NCI-H774 (cell line): ENCODE measurements at places on chromosomes 4 and X.

GRCh38 chrX:113770806-113771205 is 813.1 kb upstream of the HTR2C start:
- DNase-seq = no peak

- no peak for DNase-seq
These were observed 10.0 kb upstream of the OPHN1 start for GRCh38 chrX:68443155-68443868.

DNA sequence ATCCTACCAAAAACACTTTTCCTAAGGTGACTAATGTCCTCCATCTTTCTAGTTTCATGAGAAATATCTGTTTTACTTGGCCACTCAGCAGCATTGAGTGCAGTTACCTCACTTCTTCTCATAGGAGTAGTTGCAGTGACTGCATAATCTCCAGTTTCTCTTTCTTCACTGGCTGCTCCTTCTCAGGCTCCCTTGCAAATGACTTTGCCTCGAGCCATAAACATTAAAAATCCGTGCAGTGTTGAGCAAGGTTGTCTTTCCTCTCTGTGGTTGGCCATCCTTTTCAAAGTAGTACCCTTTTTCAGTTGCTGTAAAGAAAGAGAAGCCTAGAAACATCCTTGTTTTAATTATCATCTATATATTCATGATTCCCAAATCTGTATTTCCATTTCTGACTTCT is 10.2 kb upstream of the PRKG2 start:
- DNase-seq = no peak

DNA sequence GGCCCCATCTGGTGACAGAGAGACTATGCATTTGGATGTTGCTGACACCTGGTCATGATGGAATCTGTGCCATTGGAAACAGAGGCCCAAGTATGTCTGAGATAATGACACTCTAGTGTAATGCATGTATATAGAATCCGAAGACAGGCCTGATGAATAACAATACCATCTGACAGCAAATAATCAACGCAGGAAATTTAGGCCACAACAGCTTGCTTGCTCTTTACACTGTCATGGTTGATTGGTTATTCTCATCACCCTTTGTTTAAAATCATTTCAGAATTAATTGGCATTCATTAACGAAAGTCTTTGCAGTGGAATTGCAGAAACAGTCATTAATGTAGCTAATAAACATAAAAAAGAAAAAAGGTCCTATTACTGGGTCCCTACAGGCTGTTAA is 194.8 kb downstream of the AFF2 start:
- DNase-seq = no peak

- DNase-seq = no peak
These were observed 8.1 kb upstream of the RPGR start for GRCh38 chrX:38335382-38335781.

DNA sequence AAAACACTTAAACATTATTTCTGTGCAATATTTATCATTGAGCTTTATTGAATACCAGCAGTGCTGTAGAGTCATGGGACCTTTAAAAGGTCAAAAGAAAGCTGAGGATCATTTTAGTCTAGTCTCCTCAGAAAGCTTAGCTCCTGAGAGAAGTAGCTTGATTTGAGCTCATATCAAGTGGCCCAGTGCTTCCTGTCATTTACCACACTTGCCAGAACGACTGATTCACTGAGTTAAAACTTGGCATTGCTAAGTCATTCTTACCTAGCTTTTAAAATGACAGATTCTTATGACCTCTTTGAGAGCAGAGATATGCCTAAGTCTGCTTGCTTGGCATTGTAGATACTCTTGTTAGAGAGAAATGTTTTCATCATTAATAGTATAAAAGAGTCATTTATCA is 15.2 kb downstream of the SEPTIN11 start:
- no peak for DNase-seq

DNA sequence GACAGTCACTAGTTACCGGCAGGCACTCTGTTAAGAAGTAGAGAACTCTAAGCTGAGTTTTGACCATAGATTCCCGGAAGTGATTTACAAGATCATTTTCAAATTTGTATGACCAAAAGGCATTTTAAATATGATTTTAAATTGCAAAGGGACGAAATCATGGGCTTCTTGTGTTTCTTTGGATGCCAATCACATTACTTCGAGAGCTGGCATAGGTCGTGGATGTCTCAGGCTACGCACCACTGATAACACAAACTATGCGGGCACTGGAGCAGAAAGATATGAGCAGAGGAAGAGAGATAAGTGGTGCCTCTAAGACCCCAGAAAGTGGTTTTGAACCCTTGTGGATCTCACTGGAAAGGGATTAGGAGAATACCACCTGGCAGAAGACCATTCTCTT is 294.2 kb upstream of the FTHL17 start:
- no peak for DNase-seq

DNA sequence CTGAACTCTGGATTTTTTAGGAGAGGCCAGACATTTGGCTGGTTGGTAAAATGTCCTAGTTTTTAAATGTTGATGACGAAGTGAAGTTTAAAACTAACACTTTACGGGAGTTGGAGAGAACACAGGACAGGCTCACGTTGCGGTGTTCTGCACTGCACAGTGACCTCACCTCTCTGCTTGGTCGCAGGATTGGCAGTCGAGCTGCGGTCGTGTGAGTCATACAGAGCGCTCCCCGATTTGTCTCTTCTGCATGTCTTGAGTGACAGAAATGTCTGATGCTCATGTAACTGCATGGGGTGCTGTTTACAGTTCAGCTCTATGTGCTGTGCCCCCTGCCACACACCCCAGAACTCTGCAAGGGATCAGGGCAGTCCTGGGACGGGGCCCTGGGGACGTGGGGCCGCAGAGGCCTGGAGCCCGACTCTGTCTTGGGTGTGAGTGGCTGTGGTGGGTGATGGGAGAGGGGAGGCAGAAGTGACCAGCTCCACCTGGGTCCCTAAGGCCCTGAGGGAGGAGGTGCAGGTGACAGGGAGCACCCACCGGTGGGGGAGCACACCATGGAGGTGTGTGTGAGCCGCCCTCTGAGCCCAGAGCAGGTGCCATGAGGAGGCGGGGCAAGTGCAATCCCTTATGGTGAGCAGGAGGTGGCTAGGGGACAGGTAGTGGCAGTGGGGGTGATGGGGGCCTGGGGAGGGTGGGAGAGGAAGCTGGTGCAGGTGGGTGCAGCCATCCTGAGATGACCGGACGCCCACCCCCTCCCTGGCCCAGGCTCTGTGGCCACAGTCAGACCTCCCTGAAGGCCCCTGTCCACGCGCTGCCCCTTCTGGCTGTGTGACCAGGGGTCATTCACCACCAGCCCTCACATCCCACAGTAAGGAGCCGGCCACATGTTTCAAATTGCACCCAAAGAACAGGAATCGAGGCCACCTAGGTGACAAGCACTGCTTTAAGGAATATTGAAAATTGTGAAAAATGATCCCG is 77.9 kb upstream of the ADRA2C start:
- no peak for DNase-seq

DNA sequence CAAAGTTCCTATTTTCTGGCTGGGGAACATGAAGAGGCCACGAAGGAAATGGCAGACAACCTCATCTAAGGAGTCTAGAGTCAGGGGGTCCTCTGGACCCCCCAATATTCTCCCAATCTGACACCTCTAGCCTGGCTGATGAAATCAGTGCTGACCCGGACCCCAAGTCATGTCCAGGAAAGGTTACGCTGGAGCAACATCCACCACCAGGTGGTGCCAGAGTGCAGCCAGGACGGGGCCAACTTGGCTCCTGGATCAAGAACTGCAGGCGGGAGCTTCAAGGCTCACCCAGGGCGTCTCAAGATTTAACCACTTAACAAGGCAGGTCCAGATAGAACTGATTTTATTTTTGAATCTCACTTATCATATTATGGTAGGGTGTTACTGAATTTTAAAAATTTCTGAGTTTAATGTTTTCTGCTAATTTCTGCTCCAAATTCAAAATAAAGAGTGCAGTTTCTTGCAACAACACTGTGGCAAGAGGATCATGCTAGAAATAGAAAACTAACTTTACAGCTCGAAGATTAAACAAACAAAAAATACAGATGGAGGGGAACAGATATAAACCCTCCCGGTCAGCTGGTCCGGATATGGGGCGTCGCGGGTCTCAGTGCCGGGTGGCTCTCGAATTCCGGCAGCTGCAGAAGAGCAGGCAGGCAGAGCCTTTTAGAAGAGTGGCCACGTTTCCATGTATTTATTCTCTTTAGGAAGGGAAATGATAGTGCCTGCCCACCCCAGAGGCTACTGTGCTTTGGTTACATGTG is 135.5 kb downstream of the AFAP1 start:
- DNase-seq = peak; percentile 49

DNA sequence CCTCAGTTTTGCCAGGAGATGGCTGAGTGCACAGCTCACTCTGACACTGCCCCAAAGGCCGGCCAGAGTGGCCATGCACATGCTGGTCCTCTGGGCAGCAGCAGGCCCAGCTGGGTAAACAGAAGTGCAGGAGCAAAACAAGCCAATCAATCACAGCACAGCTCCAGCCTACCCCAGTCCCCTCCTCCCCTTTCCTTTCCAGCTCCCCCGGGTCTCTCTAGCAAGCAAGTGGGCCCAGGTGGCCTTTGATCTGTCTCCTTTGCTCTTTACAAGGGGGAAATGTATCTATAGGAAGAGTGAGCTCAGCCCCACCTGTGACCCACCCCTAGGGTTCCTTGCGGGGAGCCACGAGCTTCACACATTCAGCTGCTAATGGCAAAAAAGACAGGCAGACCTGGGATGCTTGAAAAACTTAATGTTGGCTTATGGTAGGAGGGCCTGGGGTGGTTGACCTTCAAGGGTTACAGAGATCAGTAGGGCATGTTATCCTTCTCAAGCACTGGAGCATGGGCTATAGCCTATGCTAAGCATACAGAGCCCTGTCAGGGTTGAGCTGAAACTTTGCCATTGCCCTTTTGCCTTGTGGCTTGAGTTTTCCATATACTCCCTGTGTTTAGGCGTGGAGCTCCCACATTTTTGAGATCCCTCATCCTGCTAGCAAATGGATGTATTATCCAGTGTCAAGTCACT is 57.8 kb upstream of the PLAC1 start:
- DNase-seq = no peak
